ENCODE measurements at places on chromosomes 2 and 18. TPM values are rescaled to one million over a fixed set of nuclear protein-coding genes. Genes with fewer than 3 reads are reported as not detected.

LIMS4 gene
- polyA plus RNA-seq = 0.96 TPM

DNA sequence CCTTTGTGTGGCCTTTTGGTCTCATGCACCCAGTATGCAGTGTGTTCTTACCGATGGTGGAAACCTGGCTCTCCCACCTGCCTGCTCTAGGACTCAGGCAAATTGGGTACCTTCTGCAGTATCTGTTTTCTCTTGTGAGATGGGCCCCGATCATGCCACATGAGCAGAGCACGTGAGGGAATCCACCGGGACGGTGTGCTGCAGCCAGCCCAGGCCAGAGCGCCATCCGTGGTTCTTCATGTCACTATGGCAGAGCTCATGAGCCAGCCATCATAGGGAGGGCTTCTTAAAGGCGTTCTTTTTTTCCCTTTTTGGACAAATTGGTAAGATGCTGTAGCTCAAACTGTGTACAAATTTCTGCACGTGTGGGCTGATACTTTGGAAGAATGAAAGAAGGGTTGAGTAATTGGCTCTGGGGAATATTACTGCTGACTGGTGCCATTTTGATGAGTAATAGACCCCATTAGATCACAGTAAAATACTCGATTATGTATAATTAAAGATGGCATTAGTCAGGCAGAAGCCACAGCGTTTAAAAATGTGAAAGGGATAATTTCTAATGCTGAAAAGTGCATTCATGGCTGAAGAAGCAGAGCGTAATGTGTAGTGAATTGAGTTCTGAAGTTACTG lies 19.2 kb downstream of the SH3RF3 start:
- no peak for DNase-seq

- no peak for DNase-seq
Measured at GRCh38 chr18:44013871-44014270, 666.8 kb upstream of the SETBP1 start.

NAB1 gene
- 69.1 TPM for polyA plus RNA-seq

All from right renal cortex interstitium (tissue), 3 donors.